T follicular helper cell (primary cell): ENCODE measurements at places on chromosomes 16 and 17.
A peak's percentile ranks its signal among the peaks of the same experiment; 100 is the strongest.

GRCh38 chr17:60102632-60103096 lies 23.9 kb upstream of the HEATR6 start:
- no peak for DNase-seq

DNA sequence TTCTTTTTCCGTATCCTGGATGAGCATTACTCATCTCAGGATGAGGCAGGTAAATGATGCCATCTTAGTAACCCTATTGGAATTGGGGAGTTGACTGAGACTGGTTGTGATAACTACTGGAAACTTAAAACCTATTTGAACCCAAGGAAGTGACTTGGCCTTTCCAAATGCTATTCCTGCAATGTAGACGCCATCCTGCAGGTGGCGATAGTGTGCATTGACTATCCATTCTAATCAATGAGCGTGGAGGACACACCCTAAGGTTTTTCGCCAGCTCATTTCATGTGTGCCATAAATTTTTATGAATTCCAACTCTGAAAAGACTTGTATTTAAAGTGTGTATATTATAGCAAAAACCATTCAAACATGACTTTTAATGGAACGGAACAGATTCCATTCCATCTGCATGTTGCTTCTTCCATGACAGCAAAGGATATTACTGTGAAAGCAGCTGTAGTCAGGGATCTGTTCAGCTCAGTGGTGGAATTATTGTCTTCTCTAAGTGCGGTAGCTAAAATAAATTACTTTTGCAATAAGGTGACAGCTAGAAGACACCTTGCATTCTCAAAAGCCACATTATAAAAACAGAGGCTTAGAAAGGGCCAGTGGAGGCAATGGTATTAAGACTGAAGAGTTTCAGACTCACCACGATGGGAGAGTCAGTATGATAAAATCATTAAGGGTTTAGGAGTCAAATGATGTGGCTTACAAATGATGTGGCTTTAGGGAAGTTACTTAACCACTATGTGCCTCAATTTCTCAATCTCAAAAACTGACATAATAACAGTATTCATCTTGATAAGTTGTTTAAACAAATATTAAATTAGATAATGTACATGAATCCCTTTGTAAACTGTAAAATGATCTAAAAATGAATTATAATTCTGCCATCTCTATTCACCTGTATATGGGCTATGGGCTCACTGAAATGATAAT lies 55.5 kb downstream of the SYT17 start:
- DNase-seq, result no peak

- no peak for DNase-seq
Observed at GRCh38 chr16:82389956-82390650, 220.1 kb upstream of the MPHOSPH6 start.

- DNase-seq, result no peak
Observed at GRCh38 chr17:21191698-21192097, 22.3 kb downstream of the TMEM11 start.

GRCh38 chr16:23124315-23124714 lies 24.9 kb downstream of the USP31 start:
- DNase-seq, result no peak

GRCh38 chr16:17302620-17303019 lies 168.1 kb downstream of the XYLT1 start:
- DNase-seq, result no peak

GRCh38 chr16:2745116-2745890 lies 7.1 kb upstream of the SRRM2 start:
- no peak for DNase-seq

- peak; percentile 19 for DNase-seq
Observed at GRCh38 chr17:5706577-5707210, 122.4 kb upstream of the NLRP1 start.

DNA sequence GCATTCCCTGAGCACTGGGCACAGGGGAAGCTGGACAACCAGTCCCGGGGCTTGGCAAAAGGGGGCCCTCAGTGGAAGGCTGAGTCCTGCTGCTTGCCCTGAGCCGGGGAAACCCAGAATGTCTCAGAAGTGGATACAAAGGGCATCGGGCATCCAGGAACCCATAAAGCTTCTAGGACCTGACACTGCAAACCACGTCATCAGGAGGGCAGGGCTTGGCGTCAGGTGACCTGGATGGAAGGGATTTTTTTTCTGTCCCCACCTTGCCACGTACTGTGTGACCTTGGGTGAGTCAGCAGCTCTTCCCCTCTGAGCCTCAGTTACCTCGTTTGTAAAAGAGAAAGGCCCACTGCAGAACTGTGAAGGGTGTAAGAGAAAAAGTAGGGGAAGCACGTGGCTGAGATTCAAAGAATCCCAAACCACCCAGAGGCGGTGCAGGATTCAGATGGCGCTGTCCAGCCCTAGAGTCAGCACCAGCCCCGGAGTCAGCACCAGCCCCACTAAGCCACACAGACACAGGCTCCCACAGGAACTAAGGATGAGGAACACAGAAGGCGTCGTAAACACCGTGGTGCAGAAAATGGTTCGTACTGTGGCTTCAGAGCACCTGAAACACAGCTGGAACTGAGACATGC lies 53.7 kb downstream of the C16orf95 start:
- DNase-seq, result no peak

DNA sequence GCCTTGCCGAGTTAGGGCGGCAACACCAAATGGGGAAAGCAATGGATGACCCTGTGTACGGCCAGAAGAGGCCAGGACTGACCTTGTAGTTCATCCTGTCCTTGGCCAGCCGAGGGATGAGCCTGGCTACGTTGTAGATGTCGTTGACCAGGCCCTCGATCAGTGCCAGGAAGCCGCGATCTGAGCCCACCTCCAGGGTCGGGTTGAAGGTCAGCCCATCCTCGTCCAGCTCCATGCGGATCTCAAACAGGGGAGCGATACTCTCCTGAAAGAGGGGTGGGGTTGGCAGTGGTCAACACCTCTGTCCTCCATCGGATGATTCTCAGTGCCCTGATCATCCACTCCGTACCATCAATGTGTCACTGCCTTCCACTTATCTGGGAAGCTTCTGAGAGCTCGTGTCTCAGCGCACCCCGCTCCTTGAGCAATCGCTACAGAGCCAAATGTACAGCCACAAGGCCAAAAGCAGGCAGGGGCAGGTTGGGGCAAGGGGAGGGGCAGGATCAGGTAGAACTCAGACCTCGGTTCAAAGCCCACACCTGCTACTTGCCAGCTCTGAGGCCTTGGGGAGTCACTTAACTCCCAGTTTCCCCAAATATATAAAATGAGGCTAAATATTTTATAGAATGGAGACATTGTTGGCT lies 39.9 kb downstream of the DNAH17 start:
- no peak for DNase-seq

GRCh38 chr17:63447471-63448009 lies 1.4 kb upstream of the CYB561 start:
- no peak for DNase-seq

GRCh38 chr17:2860883-2861282 lies 64.6 kb downstream of the RAP1GAP2 start:
- DNase-seq, result no peak

- DNase-seq, result no peak
Observed at GRCh38 chr17:48642843-48643696, 16.9 kb upstream of the HOXB9 start.

DNA sequence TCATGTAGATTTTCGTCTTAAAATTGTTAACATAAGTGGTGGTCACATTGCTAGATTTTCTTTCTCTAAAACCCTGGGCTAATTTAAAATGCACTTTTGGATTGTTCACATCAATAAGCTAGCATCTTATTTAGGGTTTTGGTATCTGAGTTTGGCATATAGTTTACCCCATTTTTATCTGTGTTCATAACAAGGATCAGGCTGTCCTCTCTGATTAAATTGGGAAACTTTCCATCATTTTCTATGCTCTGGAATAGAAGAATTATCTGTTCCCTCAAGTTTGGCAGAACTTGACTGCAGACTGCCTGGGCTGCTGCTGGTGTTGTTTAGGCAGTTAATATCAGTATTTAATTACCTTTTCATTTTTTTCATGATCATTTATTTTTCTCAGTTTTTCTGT lies 1.8 kb downstream of the SPECC1 start:
- no peak for DNase-seq

GRCh38 chr16:72467157-72467759 lies 295.3 kb upstream of the PMFBP1 start:
- no peak for DNase-seq

DNA sequence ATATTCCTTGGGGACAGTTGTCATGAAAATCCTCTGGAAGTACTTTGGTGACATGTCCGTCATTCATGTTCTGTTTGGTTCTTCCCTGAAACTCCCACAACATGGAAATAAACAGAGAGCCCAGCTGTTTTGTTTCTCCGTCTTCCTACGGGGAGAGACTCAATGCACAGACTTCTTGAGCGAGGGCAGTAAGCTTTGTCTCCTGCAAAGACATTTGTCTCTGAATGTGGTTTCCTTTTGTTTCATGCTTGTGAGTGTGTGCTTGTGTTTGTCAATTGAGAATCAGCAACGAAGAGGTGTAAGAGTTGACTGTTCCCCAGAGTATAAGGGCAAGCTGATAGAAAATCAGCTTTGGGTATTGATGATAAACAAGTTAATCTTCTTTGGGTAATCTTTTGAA lies 643.0 kb upstream of the RBFOX1 start:
- DNase-seq, result no peak

DNA sequence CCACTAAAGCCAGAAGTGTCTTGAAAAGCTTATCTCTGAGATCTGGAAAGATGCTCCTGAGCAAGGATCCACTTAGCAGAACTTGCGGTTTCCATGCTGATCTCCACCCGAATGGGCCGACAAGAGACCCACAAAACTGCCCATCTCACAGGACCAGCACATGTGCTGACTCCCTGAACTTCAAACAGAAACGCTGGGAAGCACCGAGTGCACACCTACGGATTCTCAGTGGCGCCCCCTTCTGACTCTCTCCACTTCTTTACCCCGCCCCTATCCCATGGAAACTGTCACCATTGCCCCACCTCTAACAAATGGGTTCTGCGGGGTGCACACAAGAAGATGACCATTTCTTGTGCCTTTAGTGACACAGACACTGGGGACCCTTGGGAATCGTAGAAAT lies 21.4 kb downstream of the CDRT4 start:
- no peak for DNase-seq

DNA sequence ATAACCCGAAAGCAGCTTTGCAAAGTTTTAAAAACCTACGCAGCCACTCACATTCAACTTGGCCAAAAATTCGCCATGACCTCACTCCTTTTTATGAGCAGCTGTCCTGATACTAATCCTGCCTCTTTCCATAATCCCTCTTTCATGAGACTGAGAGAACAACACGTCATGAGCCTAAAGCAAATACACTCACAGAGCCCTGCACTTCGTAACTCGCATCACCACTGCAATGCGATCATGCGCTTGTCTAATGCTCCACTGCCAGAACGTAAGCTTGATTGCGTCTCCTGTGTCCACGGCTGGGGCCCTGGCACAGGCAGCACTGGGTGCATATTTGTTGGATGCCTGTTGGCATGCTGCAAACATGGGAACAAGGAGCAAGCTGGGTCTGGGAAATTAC lies 36.2 kb downstream of the CDRT4 start:
- no peak for DNase-seq

DNA sequence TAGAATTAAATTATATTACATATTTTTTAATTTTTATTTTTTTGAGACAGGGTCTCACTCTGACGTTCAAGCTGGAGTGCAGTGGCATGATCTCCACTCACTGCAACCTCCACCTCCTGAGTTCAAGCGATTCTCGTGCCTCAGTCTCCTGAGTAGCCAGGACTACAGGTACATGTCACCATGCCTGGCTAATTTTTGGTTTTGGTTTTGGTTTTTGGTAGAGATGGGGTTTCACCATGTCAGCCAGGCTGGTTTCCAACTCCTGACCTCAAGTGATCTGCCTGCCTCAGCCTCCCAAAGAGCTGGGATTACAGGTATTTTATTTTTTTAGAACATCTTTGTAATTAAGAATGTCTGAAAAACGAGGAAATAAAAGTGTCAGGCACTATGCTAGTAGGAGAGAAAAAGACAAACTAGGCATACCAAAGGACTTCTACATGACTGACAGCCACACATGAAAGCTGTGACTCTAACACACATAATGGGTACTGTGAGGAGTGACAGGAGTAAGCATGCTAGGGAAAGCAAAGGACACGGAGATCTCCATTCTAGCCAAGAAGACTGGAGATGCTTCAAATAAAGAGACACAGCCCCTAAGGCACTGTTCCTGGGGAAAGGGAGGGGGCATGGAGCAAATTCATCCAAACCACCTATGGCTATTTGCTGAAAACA lies 7.3 kb downstream of the GNA13 start:
- DNase-seq, result no peak

- no peak for DNase-seq
Observed at GRCh38 chr16:68386628-68387027, 61.7 kb downstream of the SMPD3 start.

DNA sequence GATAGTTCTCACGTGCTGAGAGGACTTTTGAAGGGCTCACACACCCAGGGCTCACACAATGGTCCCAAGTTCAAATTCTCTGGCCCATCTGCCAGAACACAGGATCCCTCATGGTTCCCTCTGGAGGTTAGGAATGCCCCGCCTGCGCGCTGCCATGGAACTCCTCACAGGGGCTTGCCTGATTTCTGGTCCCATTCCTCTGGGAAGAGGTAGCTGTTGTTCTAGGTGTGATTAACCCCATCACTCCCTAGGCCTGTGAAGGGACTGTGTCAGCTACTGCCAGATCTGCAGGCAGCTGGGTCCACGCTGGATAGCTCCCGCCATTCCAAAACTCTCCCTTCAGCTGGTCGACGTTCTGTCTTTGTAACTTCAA lies 2.3 kb upstream of the ARMC5 start:
- no peak for DNase-seq

DNA sequence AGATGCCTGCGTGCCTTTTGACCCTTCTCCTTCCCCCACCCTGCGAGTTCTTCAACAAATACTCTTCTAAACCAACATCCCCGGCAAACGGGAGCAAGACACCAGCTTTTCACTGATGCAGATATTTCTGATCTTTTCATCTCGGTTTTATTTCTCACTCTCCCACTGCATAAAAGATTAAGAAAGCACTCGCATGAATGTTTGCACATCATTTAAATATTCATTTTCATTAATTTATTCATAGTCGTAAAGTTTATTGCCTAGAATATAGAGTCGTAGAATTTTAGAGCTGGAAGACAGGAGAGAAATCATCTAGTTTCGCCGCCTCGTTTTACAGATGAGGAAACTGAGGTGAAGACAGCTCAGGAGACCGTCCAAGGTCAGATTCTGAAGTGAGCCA lies 488.1 kb downstream of the MAF start:
- no peak for DNase-seq

GRCh38 chr16:12403746-12404658 lies 399.7 kb downstream of the CPPED1 start:
- DNase-seq, result no peak

DNA sequence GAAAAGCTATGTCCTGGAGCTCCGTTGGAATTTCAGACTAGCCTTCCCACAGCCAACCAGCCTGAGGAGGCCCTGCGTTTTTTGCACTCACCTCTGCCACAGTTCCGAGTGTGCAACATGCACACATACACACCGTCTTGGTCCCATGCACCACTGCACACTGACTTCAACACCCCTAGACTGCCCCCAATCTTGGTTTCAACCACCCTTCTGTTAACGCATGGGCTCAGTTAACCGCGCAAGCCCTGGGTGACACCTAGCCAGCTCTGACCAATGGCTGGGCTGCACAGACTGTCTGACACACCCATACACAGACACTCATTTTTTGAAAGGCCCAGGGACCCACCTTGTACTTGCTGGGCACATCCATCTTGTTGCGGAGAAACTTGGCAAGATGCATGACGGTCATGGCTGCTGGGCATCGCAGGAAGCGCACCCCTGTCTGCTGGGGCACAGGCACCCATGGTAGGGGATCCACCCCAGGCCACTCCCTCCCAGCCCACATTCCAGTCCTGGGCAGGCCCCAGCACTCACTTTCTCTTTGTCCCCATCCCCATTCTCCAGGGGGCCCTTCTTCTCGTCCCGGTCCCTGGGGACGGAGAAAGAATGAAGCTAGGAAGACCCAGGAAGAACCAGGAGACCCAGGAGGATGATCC lies 8.0 kb downstream of the CISD3 start:
- DNase-seq, result no peak
